ENCODE measurements at places on chromosomes 12 and 14.
A peak's percentile ranks its signal among the peaks of the same experiment; 100 is the strongest.

GRCh38 chr12:87430444-87430843 lies 598.8 kb downstream of the C12orf50 start:
- DNase-seq, result no peak

DNA sequence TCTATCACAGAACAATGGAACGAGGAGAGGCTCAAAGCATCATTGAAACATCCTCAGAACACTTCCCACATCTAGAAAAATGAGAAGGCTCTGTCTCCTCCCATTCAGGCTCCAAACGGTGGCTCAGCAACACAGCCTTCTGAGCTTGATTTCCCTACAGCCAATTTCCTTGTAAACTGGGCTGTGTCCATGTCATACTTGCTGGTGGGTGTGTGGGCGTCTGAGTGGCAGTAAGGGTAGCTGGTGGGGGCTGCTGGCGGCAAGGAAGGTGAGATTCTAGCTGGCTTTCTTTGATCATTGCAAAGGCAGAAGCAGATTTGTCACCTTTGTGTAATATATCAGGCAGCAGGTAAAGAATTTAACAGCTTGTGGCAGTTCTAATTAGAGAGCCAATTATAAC lies 163.7 kb downstream of the CALM1 start:
- no peak for DNase-seq

- DNase-seq, result peak; percentile 92
Measured at GRCh38 chr12:46661110-46661845, 164.5 kb downstream of the SLC38A4 start.

DNA sequence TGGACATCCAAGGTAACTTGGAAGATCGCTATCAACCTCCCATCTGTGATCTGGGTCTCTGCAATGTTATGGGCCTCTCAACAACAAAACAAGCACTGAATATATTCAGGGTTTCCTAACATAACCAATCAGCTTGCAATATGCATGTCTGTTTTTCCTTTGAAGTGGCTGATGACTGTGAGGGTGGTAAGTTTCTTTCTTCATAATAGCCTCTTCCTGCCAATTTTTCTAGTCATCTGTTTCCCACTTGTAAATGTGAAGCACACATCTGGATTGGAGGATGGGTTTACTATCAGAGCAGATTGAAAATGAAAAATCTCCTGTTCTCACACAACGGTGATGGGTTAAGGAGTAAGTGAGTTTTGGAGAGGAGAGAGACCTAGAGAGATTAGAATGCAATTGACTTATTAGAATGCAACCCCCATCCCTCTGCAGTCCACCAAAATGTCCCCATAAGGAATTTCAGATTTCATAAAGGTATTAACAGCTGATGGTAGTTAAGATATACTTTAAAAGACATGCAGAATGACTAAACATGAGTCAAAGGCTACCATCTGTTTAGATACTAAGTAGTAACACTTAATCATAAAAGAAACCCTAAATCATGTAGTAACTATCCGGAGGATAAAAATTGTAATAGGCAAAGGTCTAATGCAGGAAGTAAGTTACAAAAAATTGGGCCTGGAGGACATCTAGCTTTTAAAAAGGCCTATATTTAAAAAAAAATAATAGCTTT lies 58.4 kb upstream of the SAV1 start:
- DNase-seq, result no peak

DNA sequence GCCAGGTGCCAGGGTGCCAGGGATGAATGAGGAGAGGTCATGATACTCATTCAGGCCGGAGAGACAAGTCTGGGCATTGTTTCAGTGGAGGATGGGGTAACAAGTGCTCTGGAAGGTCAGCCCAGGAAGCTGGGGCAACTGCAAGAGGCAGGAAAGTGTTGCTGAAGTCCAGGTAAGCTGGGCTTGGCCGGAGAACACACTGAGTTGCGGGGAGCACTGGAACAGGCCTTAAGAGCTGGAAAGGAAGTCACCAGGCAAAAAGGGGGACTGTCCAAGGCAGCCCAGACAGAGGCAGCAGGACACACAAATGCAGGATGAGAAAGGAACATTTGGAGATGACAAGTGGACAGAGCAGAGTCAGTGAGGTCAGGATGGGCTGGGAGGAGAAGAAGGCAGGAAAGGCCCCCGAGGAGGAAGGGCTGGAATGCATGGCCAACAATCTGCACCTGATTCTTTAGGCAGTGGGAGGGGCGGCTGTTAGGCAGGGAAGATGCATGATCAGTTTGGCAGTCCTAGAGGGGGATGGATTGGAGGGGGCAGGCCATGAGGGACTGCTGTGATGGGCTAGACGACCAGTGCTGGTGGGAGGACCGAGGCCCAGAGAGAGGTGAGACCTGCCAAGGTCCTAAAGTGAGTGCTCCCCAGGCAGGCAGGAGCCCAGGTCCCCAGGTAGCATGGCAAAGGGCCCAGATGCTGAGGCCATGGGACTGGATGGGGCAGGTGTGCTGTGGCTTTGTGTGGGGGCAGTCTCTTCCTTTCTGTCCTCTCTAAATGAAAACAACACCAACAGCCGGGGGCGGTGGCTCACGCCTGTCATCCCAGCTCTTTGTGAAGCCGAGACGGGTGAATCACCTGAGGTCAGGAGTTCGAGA lies 17.2 kb upstream of the HHIPL1 start:
- no peak for DNase-seq

GRCh38 chr12:67650388-67651131 lies 2.0 kb downstream of the DYRK2 start:
- DNase-seq, result peak; percentile 8

DNA sequence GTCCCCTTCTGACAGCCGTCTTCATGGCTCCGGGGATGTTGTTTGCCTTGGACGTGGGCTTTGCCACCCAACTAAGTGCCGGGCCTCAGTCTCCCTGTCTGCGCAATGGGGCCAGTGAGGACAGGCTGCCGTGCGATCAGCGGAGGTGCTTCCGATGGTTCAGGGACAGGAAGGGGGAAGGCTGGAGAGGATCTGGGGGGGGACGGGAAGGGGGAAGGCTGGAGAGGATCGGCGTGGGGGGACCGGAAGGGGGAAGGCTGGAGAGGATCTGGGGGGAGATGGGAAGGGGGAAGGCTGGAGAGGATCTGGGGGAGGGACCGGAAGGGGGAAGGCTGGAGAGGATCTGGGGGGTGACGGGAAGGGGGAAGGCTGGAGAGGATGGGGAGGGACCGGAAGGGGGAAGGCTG lies 3.4 kb downstream of the MMP17 start:
- no peak for DNase-seq

- no peak for DNase-seq
Measured at GRCh38 chr12:66596199-66596598, 82.7 kb downstream of the GRIP1 start.

- no peak for DNase-seq
Measured at GRCh38 chr12:46380022-46380796, 7.6 kb upstream of the SLC38A2 start.

GRCh38 chr14:65502676-65503124 lies 90.2 kb downstream of the FUT8 start:
- no peak for DNase-seq

- DNase-seq, result peak; percentile 39
Measured at GRCh38 chr12:111033281-111034082, 113.1 kb upstream of the MYL2 start.

DNA sequence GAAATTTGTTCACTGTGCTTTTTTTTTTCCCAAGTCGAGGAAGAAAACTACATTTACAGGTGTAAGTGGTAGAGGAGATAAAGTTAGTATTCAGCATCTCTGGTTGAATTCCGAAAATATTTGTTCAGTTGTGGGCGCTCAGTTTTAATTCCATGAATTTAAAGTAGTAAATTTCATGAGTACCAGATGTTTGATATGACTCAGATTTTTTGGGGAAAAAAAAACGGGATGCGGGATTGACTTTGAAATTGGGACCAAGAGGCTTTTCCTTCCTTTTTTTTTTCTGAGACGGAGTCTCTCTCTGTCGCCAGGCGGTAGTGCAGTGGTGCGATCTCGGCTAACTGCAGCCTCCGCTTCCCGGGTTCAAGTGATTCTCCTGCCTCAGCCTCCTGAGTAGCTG lies 1.6 kb downstream of the TULP3 start:
- no peak for DNase-seq

DNA sequence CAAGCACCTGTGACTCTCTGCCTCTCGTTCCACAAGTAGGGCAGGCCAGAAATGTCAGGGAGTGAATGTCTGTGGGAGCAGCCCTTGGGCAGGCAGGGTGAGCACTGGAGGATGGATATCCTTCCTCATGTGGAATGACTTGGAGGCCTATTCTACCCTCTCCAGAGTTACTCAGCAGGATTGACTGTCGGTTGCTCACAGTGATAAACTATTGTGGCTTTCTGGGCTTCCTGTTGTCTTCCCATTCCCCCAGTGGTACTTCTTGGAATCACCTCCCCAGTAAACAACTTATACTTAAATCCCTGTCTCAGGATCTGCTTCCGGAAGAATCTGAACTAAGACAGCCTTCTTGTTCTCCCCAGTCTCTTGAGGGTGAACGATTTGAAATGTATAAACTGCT lies 79.6 kb upstream of the MANSC4 start:
- DNase-seq, result no peak

GRCh38 chr12:73112035-73112816 lies 840.1 kb downstream of the TRHDE start:
- DNase-seq, result no peak

DNA sequence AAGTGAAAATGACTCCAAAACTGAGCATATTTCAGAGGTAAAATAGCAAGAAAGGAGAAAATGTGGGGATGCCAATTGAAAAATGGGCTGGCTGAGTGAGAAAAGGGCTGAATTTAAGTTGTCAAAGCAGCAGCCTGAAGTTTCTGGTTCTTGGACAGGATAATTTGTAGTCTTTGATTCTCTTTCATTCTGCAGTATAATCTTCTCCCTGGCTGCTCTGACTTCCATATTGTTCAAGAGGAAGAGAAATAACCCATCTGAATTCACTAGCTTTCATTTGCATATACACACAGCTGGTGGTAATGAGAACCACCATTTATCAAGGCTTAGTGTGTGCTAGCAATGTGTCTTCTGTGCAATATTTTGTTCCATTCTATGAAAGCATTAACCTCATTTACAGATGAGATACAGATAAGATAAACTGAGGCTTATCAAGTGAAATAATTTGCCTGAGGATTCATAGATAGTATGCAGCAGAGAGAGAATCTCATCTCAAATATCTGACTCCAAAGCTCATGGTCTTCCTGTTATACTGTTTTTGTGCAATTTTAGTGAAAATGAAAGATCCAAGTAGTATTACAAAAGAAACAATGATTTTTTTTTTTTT lies 184.2 kb downstream of the TMTC2 start:
- DNase-seq, result no peak

GRCh38 chr12:55679691-55680090 lies 28.0 kb downstream of the ITGA7 start:
- DNase-seq, result no peak

DNA sequence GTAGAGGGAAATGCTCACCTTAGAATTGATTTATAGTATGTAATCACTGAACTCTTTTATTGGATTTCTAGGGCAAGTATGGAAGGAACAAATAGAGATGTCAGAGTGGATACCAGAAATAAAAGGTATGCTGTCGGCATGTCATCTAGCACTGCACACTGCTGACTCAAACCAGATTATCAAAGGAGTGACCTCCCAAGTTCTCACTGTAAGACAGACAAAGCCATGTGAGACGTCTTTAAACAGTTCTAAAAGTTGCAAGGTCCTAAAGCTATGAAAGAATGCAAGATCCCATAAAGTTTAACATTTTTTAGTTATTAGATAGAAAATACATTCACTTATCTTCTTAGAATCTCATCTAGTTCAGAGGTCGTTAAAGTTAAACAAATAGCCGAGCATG lies 70.0 kb upstream of the CPM start:
- no peak for DNase-seq

- no peak for DNase-seq
Measured at GRCh38 chr12:114746297-114747011, 62.5 kb upstream of the TBX3 start.

DNA sequence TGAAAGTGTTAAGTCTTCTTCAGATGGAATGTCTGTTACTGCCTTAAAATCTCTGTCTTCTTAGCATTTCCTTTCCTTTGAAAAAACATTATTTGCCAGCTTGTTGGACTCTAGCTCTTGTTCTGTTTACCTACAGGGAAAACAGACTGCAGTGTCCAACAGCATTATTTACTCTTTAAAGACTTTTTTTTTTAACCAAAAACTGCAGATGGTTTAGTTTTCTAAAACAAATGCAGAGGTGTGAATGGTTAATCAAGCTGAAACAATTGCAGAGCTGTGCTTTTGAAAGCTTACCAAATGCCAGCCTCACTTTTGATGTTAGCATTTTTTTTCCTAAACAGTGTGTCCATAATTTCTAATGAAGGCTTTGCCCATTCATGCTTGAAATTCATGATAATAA lies 323.3 kb downstream of the TMEM117 start:
- no peak for DNase-seq

DNA sequence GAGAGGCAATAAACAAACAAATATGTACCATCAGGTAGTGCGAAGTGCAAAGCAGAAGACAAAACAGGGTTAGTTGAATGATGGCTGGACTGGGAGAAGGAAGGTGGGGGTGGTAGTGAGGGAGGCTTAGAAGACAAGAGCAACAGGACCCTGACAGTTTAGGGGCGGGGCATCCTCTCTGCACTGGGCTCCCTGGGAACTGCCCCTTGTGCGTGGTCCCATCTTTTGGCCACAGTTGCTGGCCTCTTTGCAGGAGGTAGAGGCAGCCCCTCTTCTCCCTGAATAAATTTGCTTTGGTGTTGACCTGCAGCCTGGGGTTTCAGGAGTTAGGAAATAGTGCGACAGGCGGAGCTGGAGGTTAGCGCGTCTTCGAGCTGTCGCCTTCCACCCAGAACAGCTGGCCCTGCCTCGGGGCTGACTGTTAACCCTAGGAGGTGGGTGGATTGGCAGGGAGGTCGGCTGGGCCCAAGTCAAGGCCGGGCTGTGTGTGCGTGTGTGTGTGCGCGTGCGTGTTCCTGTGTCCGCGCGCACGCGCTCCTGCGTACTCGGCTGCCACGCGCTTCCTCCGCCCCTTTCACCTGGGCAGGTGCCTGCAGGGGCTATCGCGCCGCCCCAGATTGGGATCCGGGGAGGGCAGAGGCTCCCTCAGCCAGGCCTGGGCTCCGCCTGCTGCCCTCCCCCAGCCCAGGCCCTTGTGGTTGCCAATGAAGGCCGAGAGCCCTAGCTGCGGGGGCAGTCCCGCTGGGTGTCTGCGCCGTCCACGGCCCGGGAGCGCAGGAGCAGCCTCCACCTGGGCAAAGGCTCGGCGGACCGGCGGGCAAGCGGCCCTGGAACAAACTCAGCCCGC lies 180.8 kb downstream of the ADCK1 start:
- no peak for DNase-seq

- DNase-seq, result peak; percentile 56
Measured at GRCh38 chr14:95452176-95452892, 64.1 kb downstream of the SYNE3 start.

GRCh38 chr12:49301760-49302159 lies 6.8 kb downstream of the PRPH start:
- no peak for DNase-seq

GRCh38 chr12:28776913-28777422 lies 372.1 kb upstream of the FAR2 start:
- DNase-seq, result no peak

DNA sequence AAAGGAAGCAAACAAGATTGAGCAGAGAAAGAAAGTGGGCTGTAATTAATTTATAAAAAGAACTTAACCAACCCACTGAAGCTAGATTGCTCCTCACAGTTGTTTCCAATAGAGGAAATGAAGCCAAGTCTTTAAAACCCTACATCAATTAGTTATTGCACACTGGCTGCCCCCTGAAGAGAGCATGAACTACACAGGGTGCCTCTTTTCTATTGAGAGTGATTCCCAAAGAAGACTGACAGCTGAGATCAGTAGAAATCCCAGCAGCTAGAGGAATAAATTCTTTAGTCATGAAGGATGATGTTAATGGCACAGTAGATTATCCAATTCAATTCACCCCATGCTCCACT lies 8.6 kb upstream of the USP15 start:
- no peak for DNase-seq

Measured in Kasumi-1 (cell line).